ENCODE measurements at places on chromosomes 12 and 14.

- ATAC-seq, result no peak
Observed at GRCh38 chr12:32891956-32892355, 4.6 kb downstream of the PKP2 start.

DNA sequence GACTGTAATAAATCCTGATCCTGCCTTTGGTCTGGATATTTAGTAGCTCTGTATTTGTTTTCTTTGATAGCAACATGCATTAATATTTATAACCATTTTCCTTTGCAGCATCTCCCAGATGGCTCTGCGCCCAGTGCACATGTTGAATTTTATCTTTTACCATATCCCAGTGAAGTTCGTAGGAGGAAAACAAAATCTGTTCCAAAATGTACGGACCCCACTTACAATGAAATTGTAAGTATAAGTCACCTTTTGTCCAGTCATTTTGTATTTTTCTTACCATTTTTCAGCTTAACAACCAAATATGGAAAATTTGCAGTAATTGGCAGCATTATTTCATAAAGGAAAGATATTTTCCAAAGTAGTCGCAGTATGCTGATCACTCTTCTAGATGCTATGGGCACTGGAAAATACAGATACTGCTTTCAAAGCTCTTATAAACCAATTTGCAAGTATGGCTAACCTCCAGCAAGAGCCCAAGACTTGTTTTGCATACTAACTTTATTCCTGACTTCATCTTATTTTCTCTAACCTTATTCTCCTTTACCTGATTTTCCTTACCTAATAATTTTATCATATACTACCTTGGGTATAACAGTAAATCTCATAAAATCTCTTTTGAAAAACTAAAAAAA, 97.4 kb downstream of the PLCZ1 start:
- no peak for ATAC-seq

GRCh38 chr12:93186621-93187020, 191.1 kb upstream of the NUDT4 start:
- no peak for ATAC-seq

DNA sequence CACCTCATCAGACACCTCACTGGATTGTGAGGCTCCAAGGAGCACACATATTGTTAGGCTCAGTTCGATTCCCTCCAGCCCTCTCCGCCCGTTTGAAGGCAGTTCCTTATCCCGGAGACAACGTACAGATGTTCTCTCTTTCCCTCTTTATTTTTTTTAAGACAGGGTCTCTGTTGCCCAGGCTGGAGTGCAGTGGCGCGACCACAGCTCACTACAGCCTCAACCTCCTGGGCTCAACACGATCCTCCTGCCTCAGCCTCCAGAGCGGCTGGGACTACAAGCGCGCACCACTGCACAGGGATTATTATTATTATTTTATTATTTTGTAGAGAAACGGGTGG, 718 bp upstream of the TROAP start:
- ATAC-seq, result no peak

GRCh38 chr14:51527073-51527472, 124.6 kb upstream of the FRMD6 start:
- ATAC-seq, result no peak

DNA sequence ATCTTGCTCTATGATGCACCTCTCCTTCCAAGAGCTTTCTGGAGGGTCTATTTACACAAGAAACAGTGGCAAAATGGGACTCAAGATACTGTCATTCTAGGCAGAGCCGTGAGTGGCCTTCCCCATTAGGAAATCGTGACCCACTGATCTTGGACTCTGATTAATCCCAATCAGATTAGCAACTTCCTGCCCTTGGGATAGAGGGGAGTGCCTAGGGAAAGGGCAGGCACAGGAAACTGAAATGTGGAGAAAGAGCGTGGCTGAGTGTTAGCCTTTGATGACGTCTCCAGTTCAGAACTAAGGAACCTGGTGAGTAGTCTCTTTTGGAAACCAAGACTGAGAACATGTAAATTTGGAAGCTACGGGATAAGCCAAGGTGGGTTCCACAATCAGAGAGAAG, 76.1 kb downstream of the NUAK1 start:
- ATAC-seq, result no peak

- peak; percentile 73 for ATAC-seq
Observed at GRCh38 chr12:121849665-121850064, 9.0 kb downstream of the HPD start.

DNA sequence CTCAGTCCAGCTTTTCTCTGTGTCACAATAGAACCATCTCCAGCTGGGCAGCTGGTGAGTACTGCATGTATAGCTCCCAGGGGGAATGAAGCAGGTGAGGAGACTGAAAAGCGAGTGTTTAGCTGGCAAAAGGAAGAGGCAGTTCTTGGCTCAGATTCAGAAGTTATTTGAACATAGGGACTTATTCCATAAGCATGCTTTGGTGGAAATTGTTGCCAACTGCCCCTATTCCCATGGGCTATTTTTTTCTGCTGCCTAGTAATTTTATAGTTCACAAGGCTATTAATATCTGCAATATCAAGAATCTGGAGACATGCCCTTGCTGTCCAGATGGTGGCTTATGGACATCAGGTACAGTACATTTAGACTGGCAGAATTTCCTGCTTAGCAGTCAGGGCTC, 1112.7 kb downstream of the LRFN5 start:
- no peak for ATAC-seq

DNA sequence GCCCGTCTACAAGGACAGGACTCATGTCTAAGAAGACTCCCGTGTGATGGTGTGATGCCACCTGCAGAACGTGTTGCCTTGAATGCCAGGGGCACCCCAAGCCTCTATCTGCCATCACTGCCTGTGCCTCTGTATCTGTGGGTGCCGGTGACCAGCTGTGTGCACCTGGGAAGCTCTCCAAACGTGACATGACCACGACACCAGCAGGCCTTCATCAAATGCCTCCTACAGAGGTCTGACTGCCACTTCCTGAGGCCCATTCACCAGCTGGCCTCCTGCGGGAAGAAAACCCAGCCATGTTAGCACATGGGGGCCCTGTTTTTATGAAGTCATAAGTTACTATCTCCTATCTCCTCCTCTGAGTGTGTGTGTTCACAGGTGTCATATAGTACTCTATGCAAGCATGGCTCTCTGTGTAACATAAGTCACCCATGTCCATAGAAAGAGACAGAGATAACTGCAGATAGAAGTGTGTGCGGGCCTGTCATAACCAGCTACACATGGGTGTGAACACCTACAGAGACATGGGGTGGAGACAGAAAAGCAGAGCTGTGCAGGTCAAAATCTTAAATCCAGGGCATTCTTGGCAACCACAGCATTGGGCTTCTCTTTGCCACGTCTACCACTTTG, 18.3 kb upstream of the SERPINA4 start:
- no peak for ATAC-seq

- no peak for ATAC-seq
Observed at GRCh38 chr12:74415633-74416032, 122.0 kb upstream of the ATXN7L3B start.

DNA sequence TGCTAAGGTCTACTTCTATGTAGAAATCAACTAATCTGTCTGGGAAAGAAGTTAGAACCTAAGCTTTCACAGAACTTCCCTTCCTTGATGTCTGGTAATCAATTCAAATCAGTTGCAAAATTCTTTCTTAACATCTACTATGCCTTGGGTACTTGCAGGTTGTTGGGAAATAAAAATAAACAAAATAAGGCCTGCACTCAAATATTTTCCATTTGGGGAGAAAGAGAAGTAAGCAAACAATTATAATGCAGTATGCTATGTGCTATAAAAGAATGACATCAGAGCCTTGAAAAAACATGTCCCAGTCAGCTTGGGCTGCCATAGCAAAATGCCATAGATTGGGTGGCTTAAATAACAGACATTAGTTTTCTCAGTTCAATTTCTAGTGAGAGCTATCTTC, 425.9 kb upstream of the DCN start:
- no peak for ATAC-seq

GRCh38 chr14:59772233-59772632, 98.3 kb downstream of the RTN1 start:
- ATAC-seq, result no peak

GRCh38 chr12:10018386-10018785, 8.0 kb downstream of the CLEC12B start:
- ATAC-seq, result no peak

- no peak for ATAC-seq
Observed at GRCh38 chr12:101343893-101344292, 63.7 kb downstream of the ARL1 start.

DNA sequence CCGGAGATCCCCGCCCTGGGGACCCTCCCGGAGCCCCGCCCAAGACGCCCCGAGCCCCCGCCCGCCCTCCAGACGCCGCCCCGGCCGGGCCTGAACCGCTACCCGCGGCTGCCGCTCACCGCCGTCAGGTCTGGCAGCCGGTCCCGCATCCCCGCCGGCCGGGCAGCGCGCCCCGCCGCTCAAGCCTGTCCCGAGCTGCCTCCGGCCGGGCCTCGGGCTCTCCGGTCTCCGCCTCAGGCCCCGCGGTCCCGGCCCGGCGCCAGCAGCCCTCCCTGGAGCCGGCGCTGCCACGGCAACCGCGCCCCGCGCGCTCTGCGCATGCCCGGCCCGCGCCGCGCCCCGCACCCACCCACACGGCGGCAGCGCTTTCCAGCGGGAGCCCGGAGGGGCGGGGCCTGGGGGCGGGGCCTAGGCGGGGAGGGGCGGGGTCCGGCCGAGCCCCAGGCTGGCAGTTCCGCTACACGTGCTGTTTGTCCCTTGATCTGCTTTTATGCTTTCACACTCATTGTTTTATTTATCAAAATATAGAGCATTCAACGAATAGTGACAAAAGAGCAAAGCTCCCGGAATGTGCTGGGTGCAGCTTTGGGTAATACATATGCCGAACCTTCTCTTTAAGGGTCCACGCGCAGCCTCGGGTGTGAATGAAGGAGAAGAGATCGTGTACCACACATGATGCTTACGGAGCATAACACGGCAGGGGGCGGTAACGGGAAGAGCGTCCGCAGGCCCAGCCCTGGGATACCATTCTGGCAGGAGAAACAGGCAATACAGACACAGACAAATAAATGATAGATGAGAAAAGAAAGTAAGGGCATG, at the start of gene STX2:
TSS of gene STX2 (minus strand) at position 300 of the 819 bp plus-strand sequence. CDS start at position 149, 151 bp downstream.
- ATAC-seq, result peak; percentile 94

GRCh38 chr12:113271853-113272561, 50.7 kb downstream of the TPCN1 start:
- ATAC-seq, result peak; percentile 79

DNA sequence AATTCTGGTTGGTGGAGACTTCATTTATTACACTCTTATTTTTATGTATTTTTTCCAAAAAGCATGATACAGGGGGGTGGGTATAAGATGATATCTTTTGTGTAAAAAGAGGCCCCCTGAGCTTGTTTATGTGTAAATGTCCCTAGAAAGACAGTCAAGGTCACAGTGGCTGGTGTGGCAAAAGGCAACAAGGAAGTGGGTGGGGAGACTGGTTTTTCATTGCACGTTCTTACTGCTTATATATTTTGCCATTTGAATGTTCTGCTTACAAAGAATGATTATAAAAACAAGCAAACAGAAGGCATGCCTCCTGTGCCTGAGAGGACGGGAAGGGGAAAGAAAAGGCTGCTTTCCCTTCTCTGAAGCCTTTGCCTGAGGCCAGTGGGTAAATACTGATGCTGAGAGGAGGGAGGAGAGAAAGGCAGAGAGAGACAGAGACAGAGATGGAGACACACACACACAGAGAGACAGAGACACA, 24.1 kb upstream of the ADIPOR2 start:
- no peak for ATAC-seq

DNA sequence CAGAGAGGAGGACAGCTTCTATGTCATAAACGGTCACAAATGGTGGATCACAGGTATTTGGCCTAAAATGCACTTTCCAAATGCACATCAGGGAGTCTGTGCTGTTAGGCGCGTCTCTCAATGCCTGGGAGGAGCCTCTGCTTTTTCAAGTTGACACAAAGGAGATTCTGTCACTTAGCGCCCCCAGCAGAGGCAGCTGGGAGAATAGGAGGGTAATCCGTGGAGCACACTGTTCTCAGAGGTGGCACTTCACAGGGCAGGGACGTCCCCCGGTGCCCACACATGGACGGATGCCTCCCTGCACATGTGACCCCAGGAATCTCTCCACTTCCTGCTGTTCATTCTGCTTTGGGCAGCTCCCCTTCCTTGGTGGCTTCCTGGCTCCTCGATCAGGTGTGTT, 19.4 kb upstream of the ALDH2 start:
- ATAC-seq, result no peak

DNA sequence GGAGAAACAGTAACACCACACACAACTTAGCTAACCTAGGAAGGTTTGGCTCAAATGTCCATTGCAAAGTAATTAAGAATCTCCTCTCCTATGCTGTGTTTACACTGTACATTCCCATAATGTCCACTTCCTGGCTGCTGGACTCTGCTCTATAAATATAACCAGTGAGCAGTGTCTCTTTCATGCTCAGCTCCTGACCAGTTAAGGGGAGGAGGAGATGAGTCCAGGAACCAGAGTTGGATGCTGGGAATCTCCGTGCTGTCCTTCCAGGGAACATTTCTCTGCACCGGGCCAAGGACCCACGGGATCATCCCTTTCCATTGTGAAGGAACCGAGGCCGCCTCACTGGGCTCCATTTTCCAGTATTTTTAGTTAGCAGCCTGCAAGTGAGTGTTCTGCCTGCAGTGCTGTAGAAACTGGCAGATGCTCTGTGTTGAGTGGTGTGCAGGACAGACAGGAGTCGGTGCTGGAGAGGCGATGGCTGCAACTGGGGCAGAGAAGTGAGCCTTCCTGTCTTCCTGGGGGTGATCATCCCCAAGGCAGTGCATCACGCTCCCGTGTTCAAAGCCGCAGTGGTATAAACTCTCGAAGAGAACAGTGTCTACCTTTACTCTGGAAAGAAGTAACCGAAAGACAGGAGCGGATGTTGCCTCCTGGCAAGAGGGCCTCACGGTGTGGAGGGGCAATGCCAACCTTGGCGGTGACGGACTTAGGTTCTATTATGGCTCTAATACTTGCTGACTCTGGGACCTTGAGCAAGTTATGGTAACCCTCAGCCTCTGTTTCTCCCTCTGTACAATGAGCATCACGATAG, 195.5 kb downstream of the CACNA1C start:
- peak; percentile 9 for ATAC-seq

DNA sequence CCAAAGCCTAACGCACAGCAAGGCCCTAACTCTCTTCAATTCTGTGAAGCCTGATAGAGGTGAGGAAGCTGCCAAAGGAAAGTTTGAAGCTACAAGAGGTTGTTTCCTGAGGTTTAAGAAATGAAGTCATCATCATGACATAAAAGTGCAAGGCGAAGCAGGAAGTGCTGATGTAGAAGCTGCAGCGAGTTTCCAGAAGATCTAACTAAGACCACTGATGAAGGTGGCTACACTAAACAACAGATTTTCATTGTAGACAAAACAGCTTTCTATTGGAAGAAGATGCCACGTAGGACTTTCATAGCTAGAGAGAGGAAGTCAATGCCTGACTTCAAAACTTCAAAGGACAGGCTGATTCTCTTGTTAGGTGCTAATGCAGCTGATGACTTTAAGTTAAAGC, 385.6 kb upstream of the OR4E1 start:
- ATAC-seq, result no peak

GRCh38 chr12:1502831-1503230, 91.5 kb downstream of the FBXL14 start:
- no peak for ATAC-seq

All from stimulated activated memory B cell treated with anti-CD40 and anti-IgM and Interleukin-4, amounts not matched to agents 10 μg/mL and 1 μg/mL and 100 μg/mL, for 72 hours (primary cell).